ENCODE measurements at places on chromosomes 6 and 20. TPM values are rescaled to one million over a fixed set of nuclear protein-coding genes. Genes with fewer than 3 reads are reported as not detected.

DNA sequence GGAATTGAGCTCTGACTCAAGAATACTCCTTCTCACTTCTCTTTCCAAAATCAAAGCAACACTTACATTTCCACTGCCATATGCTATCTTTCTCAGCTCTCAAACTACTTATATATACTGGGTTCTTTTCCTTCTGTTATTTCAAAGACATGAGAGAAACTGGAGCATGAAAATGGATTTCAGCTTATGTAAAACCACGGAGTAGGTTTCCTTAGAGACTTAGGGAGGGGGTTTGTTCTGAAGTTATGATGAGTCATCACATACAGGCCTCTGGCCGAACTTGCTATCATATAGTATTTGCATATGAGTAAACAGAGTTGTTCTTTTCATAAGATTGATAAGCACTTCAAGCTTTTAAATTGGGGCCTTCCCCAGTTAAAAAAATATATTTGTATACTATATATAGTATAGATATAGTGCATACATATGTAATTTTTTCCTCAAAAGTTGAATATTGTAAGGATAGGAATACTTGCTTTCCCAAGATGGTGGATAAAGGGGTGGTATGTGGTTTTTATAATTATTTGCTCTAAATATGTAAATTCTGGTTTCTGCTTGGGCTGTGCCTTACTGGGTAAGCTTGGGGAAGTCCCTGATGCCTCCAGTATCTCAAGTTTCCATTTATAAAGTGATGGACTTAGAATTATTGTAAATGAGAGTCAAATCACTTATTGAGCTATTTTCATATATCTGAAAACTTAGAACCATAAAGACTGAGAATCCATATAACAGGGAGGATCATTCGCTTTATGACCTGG, 273.9 kb downstream of the RFPL4B start:
- no peak for DNase-seq

NR2E1 gene
- not detected for total RNA-seq

ZC2HC1B gene
- not detected for total RNA-seq

- DNase-seq, result no peak
These were observed 12.1 kb upstream of the NTSR1 start for GRCh38 chr20:62696434-62696957.

NKX2-4 gene
- 0.11 TPM for total RNA-seq

GPR6 gene
- total RNA-seq, result not detected

- DNase-seq, result no peak
These were observed 41.6 kb upstream of the FOXP4 start for GRCh38 chr6:41504466-41505121.

GRCh38 chr6:151353795-151354194, 37.6 kb downstream of the ZBTB2 start:
- no peak for DNase-seq

ATP6V1G2 gene
- 2.7 TPM for total RNA-seq

SLA2 gene
- total RNA-seq, result 0.23 TPM

CTCFL gene
- 0.70 TPM for total RNA-seq

DNA sequence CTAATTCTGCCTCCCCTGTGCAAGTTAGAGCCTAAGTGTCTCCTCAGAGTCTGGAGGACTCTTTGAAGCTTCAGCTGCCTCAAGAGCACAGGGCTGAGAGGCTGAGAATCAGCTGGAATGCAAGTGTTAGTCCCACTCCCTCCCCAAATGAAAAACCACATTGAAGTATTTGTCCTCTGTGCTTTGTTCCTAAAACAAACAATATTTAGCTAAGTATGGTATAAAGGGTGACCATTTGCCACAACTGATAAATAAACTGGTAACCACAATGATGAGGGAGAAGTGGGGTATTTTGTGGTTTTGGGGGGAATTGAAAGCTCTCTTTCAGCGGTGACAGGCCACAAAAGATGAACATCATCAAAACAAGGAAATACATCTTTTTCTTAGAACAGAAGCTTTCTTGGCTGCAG, 91.7 kb upstream of the HDDC2 start:
- no peak for DNase-seq

NOL7 gene
- 65.3 TPM for total RNA-seq

All from WTC11 (cell line).